ENCODE measurements at places on chromosomes 7 and 10. TPM values are rescaled to one million over a fixed set of nuclear protein-coding genes. Genes with fewer than 3 reads are reported as not detected.
A peak's percentile ranks its signal among the peaks of the same experiment; 100 is the strongest.

DNA sequence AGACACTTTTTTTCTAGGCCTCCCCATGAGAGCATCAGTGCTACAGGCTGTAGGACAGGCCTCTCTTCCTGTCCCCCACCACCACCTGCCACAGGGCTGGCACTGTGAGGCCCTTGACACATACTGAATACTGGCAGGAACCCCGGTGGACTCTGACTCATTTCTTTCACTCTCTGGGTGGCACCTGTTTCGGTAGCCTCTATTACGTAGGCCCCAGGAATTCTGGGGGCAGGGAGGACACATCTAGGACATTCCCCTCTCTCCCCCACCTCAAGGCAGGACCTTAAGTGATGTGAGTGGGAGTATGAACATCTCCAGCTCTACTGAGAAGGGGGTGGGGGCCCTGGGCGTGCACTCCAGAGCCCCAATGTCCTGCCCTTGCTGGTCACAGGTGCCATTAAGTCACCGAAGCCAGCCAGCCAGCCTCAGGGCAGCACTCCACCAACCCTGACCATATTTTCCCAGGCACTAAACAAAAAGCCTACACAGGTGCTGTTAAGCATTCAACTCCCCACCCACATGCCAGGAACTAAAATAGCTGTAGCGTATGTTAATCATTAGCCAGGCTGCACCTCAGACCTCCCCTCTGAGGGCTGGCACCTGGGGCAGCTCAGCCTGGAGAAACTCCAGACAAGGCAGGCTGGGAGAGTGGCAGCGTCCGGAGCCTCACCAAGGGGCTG is 8.9 kb downstream of the ANXA11 start:
- H3K36me3 ChIP-seq = no peaks in the 10 kb centered on the region
- no peaks in the 10 kb centered on the region for H3K27me3 ChIP-seq
- DNase-seq = peak; percentile 91

PLAC9 gene
- 12.1 TPM for total RNA-seq

SEMA3E gene
- total RNA-seq = 4.9 TPM

UCMA gene
- 0.91 TPM for total RNA-seq

DNA sequence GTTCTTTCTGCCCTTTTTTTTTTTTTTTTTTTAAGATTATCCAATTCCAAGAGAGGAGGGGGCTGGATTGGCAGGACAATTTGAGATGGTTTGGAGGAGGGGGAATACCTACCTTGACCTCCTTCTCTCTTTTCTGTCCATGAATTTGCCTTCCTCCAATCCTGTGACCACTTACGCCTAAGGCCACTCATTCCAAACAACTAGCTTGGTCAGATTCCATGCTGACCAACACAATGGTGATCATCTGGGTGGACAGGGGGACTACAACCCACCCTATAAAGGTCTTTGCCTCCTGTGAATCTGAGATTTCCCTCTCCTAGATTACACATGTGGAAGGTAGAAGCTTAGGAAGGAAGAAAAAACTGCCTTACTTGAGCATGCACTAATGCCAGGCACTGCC is 2.3 kb upstream of the LDB1 start:
- no peak for DNase-seq
- no peaks in the 10 kb centered on the region for H3K36me3 ChIP-seq
- peak overlapping the region; percentile 52 for H3K27ac ChIP-seq
- H3K27me3 ChIP-seq = no peaks in the 10 kb centered on the region
- H3K4me3 ChIP-seq = no peak overlapping the region

AGAP9 gene
- total RNA-seq = 4.4 TPM

EN2 gene
- not detected for total RNA-seq

GLI3 gene
- 18.4 TPM for total RNA-seq

NODAL gene
- total RNA-seq = not detected

DNA sequence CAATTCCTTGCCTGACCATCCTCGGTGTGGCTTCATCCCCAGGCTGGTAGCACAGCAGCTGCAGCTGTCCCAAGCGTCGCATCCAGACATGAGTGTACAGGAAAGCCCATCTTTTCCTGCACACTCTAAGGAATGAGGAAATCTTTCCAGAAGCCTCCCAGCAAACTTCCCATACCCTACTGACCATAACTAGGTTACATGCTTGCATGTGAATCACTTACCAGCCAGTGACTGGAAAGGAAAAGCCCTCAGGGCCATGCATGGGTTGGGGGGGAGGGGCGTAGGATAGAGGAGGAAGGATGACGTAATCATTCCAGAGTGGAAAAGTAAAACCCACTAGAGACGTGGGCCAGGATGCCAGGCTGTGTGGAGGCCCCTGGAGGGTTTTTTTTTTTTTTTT is 18.9 kb upstream of the ZNF212 start:
- no peak for DNase-seq
- H3K4me1 ChIP-seq = no peaks in the 10 kb centered on the region
- no peak overlapping the region for H3K4me3 ChIP-seq
- no peaks in the 10 kb centered on the region for H3K27me3 ChIP-seq

ANXA8 gene
- total RNA-seq = 0.68 TPM

DNA sequence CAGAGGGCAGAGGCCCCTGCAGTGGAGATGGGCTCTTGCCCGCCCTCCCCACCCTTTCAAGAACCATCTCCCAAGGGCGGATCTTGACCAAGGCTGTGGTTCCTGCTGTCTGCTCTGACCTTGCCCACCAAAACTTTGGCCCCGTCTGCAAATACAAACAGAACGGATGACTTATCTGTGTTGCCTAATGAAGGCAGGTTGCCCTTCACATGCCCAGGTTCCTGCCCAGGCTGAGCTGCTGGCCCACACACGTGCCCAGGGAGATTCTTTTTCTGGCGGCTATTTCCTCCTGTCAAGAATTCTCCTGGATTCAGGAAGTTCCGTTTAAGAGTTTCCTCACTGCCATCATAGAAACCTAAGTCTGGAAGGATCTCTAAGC is 78.3 kb downstream of the PROSER2 start:
- no peak overlapping the region for H3K27ac ChIP-seq
- no peaks in the 10 kb centered on the region for H3K36me3 ChIP-seq
- H3K27me3 ChIP-seq = no peaks in the 10 kb centered on the region
- no peaks in the 10 kb centered on the region for H3K4me1 ChIP-seq
- no peak overlapping the region for H3K4me3 ChIP-seq

DNA sequence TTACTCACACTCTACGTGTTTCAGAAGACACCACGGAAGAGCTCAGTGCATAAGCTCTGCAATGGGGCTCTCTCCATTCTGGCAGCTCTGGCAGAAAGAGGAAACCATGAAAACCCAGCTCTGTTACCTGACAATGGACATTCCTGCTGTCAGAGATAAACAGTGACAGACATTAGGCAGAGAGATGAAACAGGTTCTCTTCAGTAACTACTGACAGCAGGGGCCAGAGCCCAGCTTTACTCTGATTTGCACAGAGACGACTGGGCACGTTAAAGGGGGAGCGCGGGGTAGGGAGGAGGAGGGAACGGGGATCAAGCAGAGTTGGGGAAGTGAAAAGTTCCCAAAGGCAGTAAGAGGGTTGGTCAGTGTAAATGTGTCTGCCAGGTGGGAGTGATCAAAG is 206.1 kb downstream of the RAMP3 start:
- H3K4me3 ChIP-seq = no peak overlapping the region
- no peaks in the 10 kb centered on the region for H3K4me1 ChIP-seq
- no peak overlapping the region for H3K27ac ChIP-seq
- no peaks in the 10 kb centered on the region for H3K27me3 ChIP-seq

TAS2R5 gene
- total RNA-seq = 1.2 TPM

DNA sequence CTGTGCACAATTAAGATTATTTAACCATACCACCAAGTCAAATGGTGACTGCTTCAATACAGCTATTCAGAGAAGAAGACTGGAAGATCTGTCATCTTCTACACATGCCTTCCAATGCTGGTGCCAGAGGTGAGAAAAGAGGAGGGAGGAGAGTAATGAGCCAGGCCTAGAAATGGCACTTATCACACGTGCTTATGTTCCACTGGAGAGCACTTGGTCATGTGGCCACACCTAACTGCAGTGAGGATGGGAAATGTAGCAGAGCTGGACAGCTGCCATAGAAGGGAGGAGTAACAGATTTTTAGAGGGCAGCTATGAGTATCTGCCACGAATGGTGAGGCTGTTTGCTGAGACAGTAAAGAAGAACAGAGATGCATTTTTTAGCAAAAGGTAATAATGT is 77.1 kb downstream of the MPLKIP start:
- DNase-seq = no peak
- no peak overlapping the region for H3K27ac ChIP-seq
- no peaks in the 10 kb centered on the region for H3K4me1 ChIP-seq
- no peak overlapping the region for H3K4me3 ChIP-seq

DNA sequence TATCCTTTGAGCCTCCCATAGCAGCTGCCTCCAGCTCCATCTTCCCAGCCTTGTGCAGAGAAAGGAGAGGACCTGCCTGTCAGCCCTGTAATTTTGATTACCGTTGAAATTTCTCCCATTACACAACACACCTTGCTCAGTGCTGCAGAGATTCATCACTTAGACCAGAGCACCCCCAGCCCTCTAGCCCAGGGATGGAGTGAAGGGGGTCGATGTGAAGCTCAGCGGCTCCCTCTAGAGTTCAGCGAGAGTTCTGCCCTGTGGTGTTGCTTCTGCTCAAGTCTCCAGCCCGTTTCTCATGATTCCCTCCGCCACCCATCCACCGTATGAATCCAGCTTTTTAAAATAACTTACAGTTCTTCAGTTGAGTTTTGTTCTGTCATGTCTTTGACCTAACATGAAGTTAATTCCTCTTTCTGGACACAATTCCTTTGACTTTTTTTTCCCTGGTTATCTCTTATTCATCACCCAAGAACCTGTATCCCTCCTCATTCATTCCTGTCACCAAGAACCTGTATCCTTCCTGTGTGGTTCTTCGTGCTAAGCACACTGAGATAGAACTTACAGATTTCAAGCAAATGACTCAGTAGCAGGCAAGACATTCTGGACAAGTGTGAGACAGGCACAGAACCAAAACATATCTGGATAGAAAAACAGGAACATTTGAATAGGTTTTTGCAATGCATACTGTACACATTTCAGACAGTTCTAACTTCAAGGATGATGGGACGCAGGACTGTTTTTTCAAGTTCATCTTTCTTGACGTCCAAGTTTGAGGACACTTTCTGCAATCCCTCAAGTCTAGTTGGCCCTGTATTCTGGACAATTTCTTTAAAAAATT is 35.0 kb upstream of the ZNF32 start:
- H3K36me3 ChIP-seq = no peaks in the 10 kb centered on the region
- H3K4me3 ChIP-seq = no peak overlapping the region
- no peaks in the 10 kb centered on the region for H3K4me1 ChIP-seq
- H3K27ac ChIP-seq = no peak overlapping the region

DNA sequence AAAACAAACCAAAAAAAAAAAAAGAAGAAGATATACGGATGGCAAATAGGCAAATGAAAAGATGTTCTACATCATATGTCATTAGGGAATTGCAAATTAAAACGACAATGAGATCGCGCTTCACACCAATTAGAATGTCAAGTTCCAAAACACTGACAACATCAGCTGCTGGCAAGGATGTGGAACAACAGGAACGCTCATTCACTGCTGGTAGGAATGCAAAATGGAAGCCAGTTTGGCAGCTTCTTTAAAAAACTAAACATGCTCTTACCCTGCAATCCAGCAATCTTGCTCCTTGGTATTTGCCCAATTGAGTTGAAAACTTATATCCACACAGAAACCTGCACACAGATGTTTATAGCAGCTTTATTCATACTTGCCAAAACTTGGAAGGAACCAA is 34.8 kb downstream of the CALML5 start:
- no peak overlapping the region for H3K27ac ChIP-seq
- H3K36me3 ChIP-seq = no peaks in the 10 kb centered on the region
- H3K4me3 ChIP-seq = no peak overlapping the region
- H3K27me3 ChIP-seq = no peaks in the 10 kb centered on the region

DNA sequence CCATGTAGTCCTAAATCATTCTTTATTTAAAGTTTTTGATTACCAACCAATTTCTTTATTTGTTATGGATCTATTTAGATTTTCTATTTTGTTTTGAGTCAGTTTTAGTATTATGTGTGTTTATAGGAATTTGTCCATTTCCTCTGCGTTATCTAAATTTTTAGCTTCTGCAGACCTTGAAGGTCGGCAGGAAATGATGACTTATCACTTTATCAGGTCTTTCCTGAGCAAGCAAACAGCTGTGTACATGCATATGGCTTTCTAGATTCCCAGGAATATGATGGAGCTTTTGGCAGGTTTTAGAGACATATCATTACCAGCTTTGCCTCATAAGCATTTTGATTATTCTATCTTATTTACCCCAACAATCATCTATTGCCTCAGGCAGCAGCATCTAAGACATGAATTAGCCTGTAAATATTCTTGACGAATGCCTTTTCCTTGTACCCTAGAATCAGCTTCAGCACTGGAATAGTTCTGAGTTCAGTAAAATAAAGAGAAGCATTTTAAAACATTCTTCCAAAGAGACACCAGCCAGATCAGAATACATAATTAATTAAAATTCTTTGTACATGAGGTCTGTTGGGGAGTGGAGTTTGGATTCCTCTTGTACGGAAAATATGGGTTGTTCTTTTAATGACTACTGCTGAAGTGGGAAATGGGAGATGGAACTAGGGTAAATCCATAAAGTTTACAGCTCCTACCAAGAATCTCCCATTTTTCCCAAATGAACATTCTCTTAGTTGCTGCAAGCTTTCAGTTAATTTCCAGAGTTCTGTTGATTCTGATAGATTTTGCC is 408.8 kb upstream of the SEMA3C start:
- no peak overlapping the region for H3K4me3 ChIP-seq
- no peak for DNase-seq
- H3K27ac ChIP-seq = no peak overlapping the region
- H3K36me3 ChIP-seq = no peaks in the 10 kb centered on the region

- H3K4me3 ChIP-seq = no peak overlapping the region
- no peak overlapping the region for H3K27ac ChIP-seq
- H3K27me3 ChIP-seq = peaks cover 11% of the 10 kb centered on the region
- H3K4me1 ChIP-seq = no peaks in the 10 kb centered on the region
These were observed 984 bp upstream of the IKZF1 start for GRCh38 chr7:50303335-50304128.

CACNA2D1 gene
- 11.5 TPM for total RNA-seq

DNA sequence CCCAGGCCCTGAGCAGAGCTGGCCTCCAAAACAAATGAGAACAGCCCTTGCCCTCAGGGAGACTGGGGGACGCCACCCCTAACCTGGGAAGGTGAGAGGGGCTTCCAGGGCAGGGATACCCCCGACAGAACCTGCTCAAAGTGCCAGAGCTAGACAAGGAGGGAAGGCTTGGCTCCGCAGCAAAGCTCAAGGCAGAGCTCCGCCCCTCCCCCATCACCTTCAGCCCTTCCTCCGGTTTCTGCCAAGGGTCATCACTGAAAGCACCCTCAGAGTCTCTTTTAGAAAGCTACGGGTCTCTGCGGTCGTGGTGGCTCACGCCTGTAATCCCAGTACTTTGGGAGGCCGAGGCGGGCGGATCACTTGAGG is 73.4 kb upstream of the CUX1 start:
- H3K27ac ChIP-seq = no peak overlapping the region
- no peaks in the 10 kb centered on the region for H3K27me3 ChIP-seq
- DNase-seq = peak; percentile 34
- no peaks in the 10 kb centered on the region for H3K4me1 ChIP-seq
- H3K4me3 ChIP-seq = no peak overlapping the region

GRCh38 chr7:4245866-4246470 is 436.1 kb upstream of the FOXK1 start:
- H3K27ac ChIP-seq = no peak overlapping the region
- no peaks in the 10 kb centered on the region for H3K4me1 ChIP-seq
- no peak for DNase-seq
- H3K36me3 ChIP-seq = peaks cover 19% of the 10 kb centered on the region
- H3K27me3 ChIP-seq = no peaks in the 10 kb centered on the region

GRCh38 chr10:71300555-71301370 is 18.3 kb upstream of the SLC29A3 start:
- H3K36me3 ChIP-seq = peaks cover 20% of the 10 kb centered on the region
- no peak for DNase-seq
- H3K27ac ChIP-seq = no peak overlapping the region
- no peaks in the 10 kb centered on the region for H3K4me1 ChIP-seq
- H3K4me3 ChIP-seq = no peak overlapping the region

SEMA3D gene
- total RNA-seq = 49.0 TPM

BMPER gene
- total RNA-seq = 13.8 TPM
